ENCODE measurements at places on chromosomes 6 and 20.

DNA sequence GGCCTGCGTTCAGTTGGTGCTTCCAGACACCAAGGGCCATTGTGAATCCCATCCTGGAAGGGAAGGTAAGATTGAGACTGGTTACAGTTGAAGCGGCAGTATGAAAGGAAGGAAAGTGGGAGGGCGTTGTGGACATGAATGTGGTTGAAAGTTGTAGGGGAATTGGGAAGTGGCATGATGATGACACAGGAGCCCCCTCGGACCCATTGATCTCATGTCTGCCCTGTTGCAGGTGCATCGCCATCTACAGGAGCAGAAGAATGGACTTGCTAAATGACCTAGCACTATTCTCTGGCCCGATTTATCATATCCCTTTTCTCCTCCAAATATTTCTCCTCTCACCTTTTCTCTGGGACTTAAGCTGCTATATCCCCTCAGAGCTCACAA is 5.5 kb downstream of the HLA-DQA1 start:
- DNase-seq = no peak

DNA sequence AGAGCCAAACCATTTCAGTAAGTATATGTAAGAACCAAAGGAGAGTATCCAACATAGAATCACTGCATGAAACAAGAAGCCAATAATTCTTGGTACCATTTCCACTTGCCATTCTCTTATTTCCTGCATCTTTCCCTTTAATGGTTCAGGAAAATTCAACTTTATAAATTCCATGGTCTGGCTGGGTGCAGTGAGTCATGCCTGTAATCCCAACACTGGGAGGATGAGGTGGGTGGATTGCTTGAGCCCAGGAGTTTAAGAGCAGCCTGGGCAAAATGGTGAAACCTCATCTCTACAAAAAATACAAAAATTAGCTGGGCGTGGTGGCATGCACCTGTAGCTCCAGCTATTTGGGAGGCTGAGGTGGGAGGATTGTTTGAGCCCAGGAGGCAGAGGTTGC is 21.2 kb downstream of the NHLRC1 start:
- DNase-seq = no peak

- no peak for DNase-seq
These were observed 1274.2 kb upstream of the GJE1 start for GRCh38 chr6:140858381-140858971.

DNA sequence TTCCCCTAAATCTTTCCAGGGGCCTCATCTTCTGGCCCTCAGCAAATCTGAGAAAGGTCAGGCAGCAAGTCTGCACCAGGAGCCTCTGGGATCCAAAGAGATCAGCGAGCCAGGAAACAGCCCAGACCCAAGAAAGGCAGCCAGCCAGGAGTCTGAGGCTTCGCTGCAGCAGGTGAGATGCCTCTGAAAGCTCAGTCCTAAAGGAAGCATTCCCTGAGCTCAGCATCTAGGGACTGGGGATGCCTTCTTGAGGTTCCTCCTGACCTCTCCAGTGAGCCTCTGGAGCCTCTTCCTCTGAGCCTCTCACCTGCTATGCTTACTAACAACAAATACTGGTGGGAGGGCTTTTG is 118.8 kb upstream of the MAFB start:
- DNase-seq = no peak

DNA sequence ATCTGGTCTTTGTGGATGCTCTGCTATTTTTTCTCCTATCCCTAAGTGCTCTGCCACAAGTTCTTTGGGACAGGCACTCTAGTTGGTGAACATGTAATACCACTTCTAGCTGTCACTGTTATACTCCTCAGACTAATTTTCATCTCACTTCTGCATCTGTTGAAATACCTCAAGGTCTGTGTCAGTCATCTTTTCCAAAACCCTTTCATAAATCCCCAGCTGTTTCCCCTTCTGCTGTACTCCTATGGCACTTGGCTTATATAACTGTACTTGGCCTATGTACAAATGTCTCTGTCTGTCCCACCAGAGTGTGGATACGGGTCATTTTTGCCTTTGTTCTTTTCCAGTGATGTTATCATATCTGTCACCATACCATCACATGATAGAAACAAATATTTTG is 124.2 kb downstream of the FHL5 start:
- no peak for DNase-seq

DNA sequence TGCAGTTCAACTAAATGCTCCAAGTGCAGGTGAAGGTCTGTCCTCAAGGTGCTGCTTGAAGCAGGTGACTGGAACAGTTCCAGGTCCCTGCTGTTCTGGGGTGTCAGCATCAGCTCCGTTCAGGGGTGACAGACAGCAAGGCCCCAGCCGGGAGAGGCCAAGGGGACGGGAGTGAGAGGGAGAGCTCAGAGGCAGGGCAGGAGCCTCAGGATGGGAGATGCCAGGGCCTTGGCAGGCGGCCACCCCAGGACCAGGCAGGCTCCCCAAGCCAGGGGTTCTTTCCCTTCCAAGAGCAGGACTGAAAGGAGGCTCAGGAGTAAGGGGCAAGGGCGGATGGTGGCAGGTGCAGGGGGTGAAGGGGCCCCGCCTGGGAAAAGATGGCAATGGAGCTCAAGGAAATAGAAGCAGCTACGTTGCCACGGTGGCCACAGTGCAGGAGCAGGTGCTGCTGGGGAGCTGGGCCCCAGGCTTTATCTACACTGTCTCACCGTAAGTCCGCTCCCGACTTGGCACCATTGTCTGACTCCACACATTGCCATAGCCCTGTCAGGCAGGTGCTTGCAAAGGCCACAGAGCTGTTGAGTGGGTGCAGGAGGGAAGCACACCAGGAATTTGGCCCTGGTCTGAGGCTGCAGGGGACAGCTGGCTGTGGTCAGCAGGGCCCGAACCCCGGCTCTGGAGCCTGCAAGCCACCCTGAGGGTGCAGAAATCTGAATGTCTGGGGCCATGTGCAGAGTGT is 43.1 kb downstream of the ERMARD start:
- no peak for DNase-seq

DNA sequence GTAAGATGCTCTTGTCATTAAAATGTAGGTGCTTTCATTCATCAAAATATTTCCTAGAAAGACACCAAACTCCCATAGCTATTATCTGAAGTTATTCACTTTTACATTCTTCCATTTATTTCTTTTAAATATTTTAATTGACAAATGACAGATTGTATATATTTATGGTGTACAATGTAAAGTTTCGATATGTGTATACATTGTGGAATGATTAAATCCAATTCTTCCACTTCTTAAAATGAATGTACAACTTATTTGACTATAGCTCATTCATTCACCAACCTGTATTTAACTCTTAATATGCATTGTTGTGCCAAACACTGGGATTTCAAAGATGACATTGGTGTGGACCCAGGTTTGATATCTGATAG is 41.0 kb downstream of the CCN2 start:
- DNase-seq = no peak

DNA sequence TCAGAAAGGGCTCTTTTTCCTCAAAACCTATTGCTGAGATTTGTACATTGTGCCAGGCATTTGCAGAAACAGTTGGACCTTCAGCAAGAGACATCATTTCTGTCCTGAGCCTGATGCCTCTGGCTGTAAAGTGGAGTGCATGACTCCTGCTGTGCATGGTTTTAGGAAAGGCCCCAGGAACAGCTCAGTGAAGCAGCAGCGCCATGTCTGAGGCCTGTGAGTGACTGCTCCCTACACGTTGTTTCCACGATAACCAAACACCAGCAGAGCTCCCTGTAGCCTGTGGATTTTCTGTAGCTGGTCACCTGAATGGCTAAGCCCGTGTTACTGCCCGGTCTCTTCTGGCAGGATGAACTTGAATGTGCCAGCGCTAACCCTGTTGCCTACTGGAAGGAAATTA is 232.5 kb downstream of the TFAP2C start:
- DNase-seq = no peak

- DNase-seq = no peak
These were observed 127.4 kb upstream of the MAP3K7 start for GRCh38 chr6:90714319-90714718.

DNA sequence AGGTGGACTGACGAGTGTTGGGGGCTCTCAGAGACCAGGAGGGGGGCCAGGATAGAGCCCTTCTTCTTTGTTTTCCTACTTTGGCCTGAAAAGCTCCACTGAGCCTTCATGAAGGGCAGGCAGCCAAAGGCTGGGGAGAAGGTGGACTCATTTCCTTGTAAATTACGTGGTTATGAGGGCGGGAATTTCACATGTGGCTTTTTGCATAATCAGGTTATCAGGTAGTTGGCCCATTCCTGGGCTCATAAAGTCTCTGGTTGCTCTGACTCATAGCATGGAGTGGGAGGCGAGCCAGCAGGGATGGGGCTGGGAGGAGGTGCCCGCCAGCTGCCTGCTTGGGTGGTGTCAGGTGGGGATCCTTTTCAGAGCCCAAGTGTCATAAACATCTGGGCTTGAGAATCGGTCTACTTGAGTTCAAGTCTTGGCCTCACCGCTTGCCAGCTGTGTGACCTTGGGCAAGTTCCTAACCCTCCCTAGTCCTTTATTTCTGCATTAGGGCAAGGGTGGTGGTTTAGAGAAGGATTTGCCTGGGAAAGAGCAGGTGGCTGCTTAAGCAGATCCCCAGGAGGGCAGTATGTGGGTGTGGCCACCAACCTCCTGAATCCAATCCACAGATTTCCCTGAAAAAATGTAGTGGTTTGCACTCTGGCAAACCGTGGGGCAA is 26.5 kb upstream of the RNF24 start:
- no peak for DNase-seq

- no peak for DNase-seq
These were observed 93.2 kb downstream of the FOXF2 start for GRCh38 chr6:1482381-1483166.

DNA sequence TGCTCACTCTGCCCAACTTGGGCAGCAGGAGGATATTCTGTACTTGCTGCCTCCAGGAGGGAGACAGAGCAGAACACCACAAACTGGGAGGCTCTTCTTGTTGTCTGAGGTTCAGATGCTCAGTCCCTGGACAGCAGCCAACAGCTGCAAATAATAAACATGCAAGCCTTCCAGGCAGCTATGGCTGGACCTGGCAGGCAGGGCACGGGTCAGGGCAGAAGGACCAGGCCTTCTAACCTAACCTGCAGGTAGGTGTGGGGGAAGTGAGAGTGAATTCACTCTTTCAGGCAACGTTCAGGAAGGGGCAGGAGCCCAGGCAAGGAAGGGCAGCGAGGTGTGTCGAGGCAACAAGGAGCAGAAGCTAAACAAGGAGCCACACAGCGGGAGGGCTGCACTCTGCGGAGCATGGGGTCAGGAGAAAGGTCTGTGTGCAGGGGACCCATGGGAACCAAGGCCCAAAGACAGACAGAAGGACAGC is 31.5 kb downstream of the NINL start:
- no peak for DNase-seq

- DNase-seq = no peak
These were observed 7.6 kb upstream of the ADIG start for GRCh38 chr20:38573413-38573812.

DNA sequence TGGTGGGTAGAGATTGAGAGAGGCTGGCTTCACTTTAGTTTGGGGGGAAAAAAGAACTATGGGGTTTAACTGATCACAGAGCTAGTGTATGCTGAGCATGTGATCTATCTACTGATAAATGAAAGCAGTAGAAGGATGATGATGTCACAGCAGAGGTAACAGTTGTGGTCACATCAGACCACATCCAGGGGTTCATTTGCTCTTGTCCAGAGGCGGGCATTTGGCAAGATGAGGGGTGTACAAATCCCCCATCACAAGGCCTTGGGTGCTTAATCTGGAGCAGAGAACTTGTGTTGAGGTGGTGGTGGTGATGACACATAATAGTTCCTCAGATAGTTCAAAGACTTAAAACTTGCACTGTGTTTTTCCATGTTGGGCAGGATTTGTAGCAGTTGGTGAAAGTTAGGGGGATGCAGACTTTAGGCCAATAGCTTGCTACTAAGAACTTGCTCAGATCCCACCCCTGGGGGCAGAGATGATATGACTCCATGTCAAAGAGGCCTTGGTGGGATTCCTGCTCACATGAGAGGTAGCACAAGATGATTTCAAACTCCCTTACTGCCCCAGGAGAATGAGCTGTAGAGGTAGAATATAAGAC is 63.4 kb downstream of the PRDM1 start:
- DNase-seq = no peak

- no peak for DNase-seq
These were observed 7.5 kb downstream of the VGLL2 start for GRCh38 chr6:117272891-117273290.

- DNase-seq = no peak
These were observed 103.0 kb downstream of the ZFAND3 start for GRCh38 chr6:37922563-37922962.

GRCh38 chr6:53240139-53240538 is 91.5 kb upstream of the GCM1 start:
- no peak for DNase-seq

GRCh38 chr6:127299522-127300240 is 33.0 kb downstream of the RNF146 start:
- no peak for DNase-seq

DNA sequence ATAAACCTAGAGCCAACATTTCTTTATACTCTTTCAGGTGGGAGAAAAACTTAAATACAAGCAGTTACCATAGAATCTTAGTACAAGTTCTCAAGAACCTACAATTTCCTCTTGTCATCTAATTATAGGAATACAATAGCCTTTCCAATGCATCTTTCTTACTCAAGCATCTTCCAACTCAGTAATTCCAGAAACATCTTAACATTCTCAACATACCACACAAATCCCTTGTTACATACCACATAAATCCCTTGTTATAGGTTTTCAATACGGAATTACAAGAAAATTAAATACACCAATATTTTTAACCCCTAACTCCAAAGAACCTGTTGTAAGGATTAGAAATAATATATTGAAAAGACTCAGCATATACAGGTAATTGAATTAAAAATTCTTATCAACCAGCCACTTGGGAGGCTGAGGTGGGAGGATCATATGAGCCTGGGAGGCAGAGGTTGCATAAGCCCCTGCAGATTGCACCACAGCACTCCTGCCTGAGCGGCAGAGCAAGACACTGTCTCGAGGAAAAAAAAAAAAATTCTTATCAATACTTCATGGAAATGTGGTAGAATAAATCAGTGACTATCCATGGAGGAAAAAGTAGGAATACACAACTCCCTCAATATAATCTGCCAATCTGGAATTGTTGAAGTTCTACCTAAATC is 127.5 kb upstream of the CCDC28A start:
- no peak for DNase-seq

DNA sequence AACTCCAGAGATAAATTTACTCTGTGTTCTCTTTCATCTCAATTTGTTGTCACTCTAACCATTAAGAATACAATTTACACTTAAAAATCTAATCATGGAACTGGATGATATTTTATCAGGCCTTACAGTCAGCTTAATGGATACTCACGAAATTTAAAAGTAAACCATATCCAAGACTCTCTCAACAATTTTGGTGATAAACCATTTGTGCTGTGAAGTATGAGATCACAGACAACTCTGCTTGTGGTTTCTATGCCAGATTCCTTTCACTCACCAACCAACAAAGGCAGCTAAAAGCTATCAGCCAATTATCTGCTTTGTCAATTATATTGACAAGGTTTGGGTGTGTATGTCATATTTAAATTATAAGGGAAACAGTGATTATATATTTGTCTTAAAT is 155.8 kb downstream of the TRDN start:
- DNase-seq = no peak

GRCh38 chr6:5379647-5380242 is 118.4 kb downstream of the FARS2 start:
- no peak for DNase-seq

Data from stimulated activated CD4-positive, alpha-beta T cell treated with anti-CD3 and anti-CD28 coated beads, TNF-alpha, amount 100 ng/mL, for 4 hours (primary cell).